ENCODE measurements at places on chromosomes 1 and 21.

DNA sequence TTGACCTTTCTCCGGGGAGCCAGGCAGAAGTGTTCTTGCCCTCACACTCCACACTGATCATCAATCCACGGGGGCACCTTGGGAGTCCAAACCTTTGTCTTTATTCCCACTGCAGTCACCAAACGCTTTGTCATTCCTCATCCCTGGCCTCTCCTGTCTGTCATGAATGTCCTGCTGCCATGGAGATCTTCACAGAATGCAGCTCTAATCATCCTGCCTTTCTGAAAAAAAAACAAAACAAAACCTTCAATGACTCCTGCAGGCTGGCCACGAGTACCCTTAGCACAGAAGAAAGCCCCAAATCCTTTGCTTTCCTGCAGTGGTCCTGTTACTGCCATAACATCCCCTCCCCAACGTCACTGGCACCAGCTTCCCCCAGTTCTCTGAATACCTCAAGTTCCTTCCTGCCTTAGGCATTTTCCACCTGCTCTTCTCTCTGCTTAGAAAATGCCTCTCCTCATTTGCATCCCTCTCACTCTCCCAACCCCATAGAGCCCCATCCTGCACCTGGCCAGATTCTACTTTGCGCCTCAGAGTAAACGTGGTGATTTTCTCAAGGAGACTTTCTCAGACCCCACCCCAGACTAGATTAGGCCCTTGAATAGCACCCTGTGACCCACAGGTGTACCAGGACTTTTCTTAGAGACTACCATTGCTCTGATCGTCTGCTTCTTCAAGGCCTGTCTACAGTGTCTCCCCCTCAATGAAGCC, 131.2 kb downstream of the AK5 start:
- no peak for DNase-seq

DNA sequence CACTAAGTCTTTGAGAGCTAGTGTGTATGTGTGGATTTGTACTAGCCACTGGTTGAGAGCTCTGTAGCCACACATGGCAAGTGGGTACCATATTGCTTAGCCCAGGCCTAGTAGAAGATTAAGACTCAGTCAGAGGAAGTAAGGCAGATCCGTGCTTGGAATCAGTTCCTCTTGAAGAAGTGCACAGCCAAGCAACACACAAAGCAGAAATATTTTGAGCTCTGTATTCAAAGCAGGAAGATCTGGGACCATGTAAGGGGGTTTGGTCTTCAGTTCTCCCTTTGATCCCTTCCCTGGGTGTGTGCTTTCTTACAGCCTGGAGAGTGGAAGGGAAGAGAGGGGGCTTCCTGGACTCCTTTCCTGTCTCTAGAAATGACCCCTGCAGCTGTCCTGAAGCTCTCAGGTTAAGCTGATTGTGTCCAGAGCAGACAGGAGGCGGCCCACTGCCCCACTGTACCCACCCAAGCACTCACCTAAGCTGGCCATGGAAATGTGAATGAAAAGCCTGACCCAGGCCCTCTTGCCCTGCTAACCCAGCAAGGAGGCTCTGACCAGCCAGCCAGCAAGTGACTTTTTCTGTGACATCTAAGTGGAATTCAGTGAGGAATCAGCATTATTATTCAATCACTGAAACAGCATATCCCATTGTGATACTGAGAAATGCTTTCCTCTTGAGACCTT, 3.6 kb downstream of the ETS2 start:
- DNase-seq, result no peak

GRCh38 chr1:21573971-21574465, 64.8 kb downstream of the ALPL start:
- peak; percentile 67 for DNase-seq

GRCh38 chr1:146029117-146029516, 7.6 kb upstream of the HJV start:
- no peak for DNase-seq

All from astrocyte (in vitro differentiated cells and primary cell).